ENCODE measurements at places on chromosomes 11 and 22.

DNA sequence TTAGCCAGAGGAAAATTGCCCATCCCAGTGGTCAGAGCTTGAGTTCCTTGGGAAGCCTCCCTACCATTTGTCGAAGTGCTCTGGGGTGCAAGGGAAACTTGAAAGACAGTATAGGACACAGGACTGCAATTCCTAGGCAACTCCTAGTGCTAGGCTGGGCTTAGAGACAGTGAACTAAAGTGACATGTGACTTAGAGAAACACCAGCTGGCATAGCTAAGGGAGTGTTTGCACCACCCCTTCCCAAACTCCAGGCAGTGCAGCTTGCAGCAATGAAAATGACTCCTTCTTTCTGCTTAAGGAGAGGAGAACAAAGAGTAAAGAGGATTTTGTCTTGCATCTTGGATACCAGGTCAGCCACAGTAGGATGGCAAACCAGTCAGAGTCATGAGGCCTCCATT lies 388.0 kb downstream of the DYNC2H1 start:
- DNase-seq = no peak

GRCh38 chr11:36684840-36685801 lies 87.1 kb upstream of the RAG2 start:
- peak; percentile 37 for DNase-seq

DNA sequence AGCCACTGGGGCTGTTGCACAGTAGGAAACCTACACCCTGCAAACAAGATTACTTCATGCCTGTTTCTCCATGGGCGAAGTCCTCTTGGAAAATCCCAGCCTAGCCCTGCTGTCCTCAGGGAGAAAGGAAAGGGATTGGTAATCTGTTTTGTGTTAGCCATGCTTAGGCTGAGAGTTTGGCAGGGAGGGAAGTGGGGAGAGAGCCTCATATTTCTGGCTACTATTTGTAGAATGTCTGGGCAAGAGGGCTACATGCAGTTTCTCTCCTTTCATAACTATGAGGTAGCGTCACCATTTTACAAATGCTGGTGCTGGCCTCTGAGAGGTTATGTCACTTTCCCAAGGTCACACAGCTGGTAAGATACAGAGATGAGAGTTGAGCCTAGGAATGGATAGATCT lies 737 bp upstream of the MFRP start:
- DNase-seq = no peak

GRCh38 chr11:102457865-102458264 lies 5.3 kb upstream of the TMEM123 start:
- DNase-seq = no peak

GRCh38 chr22:40826984-40827741 lies 8.0 kb upstream of the SLC25A17 start:
- no peak for DNase-seq

- no peak for DNase-seq
These were observed 530.4 kb upstream of the TENM4 start for GRCh38 chr11:79971255-79971654.

DNA sequence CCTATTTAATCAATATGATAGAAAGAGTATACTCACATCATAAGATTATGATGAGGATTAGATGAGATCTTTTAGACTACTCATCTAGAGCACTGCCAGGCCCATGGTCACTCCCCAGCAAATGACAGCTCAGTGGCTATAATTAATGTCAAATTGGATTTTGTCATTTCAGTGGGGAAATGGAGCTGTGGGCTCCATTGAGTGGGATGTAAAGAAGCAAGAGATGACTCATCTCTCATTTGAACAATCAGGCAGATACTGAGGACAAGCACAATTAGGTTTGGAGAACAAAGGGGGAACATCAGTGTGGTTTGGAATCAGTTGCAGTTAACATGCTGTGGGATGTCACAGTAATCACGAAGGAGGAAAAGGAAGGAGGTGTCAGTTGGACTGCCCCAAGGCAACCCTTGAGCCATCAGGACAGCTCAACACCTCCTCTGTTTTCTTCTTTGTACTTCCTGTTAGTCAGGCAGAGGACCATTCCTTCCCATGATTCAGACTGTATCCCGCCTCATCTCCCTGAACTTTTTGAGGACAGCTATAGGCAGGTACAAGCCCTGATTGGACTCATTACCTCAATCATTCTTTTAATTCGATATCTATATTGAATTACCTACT lies 473.7 kb upstream of the ISX start:
- no peak for DNase-seq

DNA sequence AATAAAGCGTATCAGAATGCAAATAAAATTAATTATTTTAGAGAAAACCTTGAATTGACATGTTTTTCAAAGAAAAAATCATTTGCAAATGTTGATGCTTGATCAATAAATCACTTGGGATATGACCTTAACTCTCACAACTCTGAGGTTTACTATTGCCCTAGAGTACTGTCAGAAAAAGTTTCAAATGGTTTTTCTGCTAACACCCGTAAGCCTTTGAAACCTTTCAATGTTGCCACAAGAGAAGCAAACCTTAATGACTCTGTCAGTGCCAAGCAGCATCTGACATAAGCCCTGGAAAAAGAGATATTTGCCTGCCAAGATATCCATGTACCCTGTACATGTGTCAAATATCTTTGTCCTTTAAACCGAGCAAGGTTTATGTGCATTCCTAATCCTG lies 384.3 kb upstream of the ARHGAP42 start:
- DNase-seq = no peak

Measured in activated naive CD4-positive, alpha-beta T cell treated with Interleukin-2 at 50 U/mL for 16 hours (primary cell).